ENCODE measurements at places on chromosomes 2 and 18.

- DNase-seq, result no peak
These were observed 126.5 kb downstream of the RNF144A start for GRCh38 chr2:7043690-7044089.

DNA sequence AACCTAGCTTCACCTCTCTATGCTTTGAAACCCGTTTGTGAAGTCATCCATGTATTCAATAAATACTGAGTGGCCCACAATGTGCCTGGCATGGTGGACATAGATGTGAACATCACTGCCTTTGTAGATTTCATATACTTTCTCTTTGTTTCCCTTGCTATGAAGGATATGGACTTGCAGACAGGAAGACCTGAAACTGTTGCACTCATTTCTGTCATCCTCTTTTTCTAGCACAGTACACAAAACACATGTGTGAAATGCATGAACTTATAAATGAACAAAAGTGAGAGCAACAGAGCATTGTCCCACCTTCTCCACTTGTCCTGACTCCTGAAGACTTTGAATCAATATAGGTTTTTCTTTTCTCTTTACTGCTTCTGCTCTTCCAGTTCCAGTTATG is 249.4 kb upstream of the LINC00305 start:
- no peak for DNase-seq

- DNase-seq, result no peak
These were observed 56.4 kb downstream of the GORASP2 start for GRCh38 chr2:170985407-170985806.

DNA sequence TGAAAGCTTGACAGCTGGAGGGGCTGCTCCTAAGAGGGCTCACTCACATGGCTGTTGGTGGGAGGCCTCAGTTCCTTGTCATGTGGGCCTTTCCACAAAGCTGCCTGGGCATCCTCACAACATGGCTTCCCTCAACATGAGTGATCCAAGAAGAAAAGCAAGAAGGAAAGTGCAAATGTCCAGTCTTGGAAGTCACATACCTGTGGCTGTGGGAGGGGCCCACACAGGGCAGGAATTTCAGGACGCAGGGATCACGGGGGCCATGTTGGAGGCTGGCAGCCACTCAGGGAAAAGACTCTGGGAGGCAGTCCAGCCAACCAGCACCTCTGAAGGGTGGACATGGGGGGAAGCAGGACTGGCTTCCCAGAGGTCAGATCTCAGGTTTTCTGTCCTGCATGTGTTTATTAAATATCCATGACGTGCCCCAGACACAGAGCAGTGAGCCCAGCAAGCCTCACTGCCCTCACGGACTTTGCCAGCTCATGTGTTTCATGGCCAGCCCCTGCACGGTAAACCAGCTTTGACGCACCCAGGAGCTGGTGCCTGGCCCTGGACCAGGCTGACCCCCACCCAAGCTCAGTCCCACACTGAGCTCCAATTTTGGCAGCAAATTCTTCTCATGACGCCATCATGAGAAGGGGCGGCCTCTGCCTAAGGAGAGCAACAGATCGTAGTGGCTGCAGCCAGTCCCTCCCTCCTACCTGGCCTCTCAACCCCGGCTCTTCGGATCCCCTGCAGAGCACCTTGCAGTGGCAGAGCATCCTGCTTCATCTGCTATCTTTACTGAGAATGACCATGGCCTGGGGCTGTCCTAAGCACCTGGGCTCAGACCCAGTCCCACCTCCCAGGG is 34.7 kb upstream of the GPR17 start:
- no peak for DNase-seq

DNA sequence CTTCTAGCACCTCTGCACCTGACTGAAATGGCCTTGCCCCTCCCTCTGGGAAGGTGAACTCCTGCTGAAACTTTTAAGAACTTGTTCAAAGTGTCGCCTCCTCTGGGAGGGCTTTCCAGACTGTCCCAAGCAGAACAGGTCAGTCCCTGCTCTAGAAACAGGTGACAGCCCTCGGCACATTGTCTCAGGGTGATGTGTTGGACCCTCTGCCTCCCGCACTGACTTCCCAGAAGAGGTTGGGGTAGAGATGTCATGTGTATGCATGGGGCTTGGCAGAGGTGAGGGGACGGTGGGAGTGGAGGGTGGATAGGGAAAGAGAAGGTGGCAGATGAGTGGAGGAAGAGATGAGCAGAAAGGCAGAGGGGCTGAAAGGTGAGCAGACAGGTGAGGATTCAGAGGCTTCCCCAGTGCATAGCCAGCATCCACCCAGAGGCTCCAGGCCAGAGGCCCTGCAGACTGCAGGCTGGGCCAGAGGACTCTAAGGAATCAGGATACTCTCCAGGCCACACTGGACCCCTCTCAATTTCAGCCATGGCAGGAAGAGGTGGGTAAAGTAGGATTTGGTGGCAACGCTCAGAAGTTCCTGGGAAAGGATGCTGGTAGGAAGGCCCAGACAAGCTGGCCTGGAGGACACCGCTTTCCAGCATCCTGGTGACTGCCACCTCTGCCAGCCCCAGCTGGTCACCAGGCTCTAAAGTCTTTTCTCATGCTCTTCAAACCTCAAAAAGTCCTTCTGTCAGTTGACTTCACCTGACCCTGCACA is 24.8 kb upstream of the TNS1 start:
- no peak for DNase-seq

- DNase-seq, result no peak
These were observed 69.6 kb upstream of the RAB6C start for GRCh38 chr2:129909651-129910418.

DNA sequence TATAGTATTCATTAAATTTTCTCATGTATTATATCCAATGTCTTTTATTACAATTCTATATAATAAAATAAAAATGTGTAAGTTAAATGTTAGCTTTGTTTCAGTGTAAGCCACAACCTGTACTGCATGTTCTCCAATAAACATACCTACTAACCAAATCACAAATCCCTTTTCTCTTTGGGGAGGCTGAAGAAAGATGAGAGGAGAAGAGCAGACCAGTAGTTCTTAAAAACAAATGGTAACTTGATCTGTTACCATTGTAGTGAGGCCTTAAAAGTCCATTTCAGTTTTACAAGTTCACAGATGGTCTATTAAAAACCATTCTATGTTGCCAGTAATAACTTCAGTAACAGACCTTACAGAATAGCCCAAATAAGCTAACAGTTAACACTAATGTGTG is 100.5 kb downstream of the SOS1 start:
- DNase-seq, result no peak

GRCh38 chr2:35220461-35220860 is 1135.1 kb upstream of the CRIM1 start:
- peak; percentile 48 for DNase-seq

- DNase-seq, result no peak
These were observed 353.8 kb downstream of the PARD3B start for GRCh38 chr2:204898928-204899640.

- no peak for DNase-seq
These were observed 47.9 kb downstream of the E2F6 start for GRCh38 chr2:11417946-11418585.

DNA sequence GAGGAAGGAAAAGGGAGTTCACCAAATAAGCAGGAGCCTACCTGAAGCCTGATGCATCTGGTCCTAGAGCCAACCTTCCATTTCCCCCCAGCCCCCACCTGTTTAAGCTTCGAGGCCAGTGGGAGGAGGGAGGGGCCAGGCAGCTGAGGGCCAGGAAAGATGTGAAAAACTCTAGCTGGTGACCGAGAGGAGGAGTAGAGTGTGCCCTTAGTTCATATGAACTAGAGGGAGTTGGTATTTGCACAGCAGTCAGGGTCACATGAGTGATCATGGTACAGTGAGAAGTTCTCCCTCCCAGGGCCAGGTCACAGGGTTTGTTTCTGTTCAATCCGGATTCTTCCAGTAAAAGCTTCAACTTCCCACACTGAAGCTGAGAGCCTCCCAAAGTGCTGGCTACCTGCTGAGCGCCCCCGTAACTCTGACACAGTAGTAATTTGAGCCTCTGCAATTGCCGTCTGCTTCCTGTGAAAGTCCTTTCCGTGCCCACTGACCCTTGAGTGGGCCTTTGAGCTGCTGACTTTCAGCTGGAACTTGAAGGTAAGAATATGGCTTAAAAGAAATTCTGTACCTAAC is at the start of gene SULT1C2:
SULT1C2 (plus strand) TSS at position 362 of the 573 bp plus-strand sequence. CDS start 4,773 bp downstream, outside the sequence.
- no peak for DNase-seq

DNA sequence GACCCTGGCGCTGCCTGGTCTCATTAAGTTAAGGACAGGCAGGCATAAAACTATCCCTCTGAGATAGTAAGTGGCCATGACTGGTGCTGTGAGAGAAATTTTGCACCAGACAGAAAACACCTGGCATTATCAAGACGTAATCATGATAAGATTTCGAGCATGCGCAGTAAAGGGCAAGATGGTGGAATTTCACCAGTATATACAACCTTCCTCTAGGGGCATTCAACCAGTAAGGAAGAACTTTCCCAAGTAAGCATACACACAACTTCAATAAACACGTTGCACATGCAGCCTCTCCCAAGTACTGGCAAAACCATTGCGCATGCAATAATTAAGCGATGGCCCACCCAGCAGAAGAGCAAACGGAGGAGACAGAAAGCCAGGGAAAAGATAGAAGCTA is 1376.4 kb upstream of the CRIM1 start:
- no peak for DNase-seq

GRCh38 chr2:190649035-190649797 is at the start of gene NAB1:
NAB1 (plus strand) TSS chr2:190649083; CDS start chr2:190659177, 10,094 bp downstream.
- peak; percentile 40 for DNase-seq

DNA sequence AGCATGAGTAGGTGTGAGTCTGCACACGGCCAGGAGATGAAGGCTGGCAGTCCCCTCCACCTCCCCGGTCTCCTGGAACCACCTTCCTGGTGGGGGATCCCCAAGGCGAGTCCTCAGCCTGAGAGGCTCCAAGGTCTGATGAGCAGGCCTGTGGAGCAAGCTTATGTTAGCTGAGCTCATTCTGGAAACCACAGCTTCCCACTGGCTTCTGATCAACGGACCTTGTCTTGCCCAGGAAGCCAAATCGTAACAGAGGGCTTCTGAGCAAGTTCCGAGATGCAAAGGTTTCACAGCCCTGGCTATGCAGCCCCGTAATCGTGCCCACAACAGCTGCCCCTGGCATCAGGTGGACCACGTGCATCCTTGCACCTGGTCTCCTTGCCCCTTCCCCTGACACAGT is 28.8 kb upstream of the GPR55 start:
- DNase-seq, result no peak

DNA sequence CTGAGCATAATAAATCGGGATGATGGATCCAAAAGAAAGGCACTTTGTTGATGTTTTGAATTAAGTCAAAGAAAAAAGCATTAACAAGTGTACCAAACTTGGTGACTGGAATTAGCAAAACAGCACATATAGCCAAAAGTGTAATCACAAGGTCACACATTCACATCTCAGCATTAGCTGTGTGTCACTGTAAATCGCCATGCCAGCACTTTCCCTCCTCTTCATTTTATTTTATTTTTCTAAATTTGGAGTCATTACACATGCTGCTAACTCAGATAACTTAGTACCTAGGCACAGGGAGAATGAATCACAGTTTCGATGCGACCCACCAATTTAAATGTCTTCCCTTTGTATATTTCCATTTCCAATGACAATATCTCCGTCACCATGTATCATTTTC is 111.4 kb downstream of the CACNB4 start:
- no peak for DNase-seq

DNA sequence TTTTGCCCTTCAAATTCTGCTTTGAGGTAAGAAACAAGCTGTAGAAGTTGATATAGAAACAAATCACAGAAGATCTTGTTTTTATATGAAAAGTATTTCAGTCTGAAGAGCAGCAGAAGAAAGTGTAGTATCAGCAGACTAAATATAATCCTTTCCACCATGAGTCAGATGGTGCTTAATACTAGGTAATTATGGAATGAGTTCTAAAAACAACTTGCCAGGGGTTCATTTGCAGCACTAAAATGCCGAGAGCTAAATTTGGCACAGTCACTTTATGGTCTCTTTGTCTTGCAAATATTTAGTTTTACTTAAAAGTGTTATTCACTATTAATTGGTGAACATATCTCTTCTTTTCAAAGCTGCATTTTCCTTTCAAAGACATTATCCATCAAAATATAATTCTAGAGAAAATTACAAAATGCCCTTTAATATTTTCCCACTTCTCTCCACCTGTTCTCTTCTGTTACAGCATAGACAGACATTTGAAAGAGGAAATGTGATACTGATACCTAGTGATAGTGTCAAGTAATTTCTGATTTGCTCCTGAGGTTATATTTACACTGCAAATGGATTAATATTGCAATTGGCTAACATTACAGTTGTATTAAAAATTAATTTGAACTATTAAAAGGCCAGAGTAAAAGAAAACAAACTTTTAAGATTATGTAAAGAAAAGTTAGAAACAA is 5.3 kb downstream of the MYL1 start:
- DNase-seq, result no peak

- DNase-seq, result no peak
These were observed 1001.2 kb downstream of the DPP10 start for GRCh38 chr2:115443539-115444185.

DNA sequence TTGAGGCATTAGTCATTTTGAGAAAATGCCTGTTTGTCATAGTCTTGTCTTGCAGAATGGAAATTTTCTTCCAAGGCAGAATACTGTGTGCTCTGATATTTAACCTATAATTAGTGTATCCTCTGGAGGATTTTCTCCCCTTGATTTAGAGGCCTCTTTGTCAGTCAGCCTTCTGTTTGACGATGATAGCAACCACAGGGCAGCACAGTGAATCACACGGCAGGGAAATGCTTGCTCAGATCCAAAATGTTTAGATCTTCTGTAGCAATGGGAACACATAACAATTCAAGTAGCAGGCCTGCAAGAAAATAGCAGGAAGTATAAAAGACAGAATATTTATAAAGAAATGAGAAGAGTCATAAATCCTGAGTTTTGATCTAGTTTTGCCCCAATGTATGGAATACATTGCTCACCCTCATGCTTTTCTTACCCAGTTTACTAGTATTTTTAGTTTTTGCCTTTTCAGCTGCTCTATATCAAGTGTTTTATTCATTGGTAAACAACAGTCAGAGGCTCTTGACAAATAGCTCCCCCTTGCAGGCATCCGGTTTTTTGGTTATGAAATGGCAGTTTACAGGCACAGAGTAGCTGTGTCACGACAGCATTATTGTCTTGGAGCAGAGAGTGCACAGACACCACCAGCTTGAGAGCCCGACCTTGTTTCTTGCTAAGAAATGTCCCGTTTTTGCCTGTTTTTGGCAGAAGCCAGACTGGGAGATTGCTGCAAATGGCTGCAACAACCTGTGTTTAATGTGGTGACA is 185.1 kb downstream of the MYO3B start:
- DNase-seq, result peak; percentile 11

DNA sequence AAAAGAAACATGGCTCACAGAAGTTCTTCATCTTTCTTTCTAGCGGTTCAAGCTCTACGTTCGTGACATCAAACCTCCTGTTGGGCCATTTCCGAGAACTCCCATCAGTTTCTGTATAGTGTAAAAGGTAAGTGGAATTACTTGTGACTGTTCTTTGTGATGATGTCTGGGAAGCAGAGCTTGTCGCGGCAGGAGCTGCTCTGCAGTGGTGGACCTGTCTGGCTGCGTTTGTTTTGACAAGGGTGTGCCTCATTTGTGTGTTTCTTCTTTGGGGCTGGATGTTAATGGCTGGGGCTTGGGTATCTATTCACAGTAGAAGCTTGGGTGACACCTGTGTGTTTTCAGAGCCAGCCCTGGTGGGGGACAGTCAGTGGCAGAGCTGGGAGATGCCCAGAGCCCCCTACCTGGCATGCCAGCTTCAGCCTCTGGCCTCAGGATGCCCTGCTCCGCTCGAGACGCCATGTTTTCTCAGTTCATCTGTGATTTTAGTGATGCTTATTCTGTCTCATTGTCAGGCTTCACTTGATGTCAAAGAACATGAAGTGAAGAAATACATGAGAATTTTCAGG is 59.6 kb downstream of the LDLRAD4 start:
- DNase-seq, result no peak

GRCh38 chr2:111113838-111114237 is 6.9 kb upstream of the BCL2L11 start:
- no peak for DNase-seq

Measured in T1000 (cell line).